ENCODE measurements at places on chromosomes 3 and 15.

GRCh38 chr15:99566157-99566897, 543 bp downstream of the MEF2A start:
- DNase-seq: peak; percentile 34

- no peak for DNase-seq
These were observed 12.3 kb downstream of the IQCH start for GRCh38 chr15:67266870-67267269.

DNA sequence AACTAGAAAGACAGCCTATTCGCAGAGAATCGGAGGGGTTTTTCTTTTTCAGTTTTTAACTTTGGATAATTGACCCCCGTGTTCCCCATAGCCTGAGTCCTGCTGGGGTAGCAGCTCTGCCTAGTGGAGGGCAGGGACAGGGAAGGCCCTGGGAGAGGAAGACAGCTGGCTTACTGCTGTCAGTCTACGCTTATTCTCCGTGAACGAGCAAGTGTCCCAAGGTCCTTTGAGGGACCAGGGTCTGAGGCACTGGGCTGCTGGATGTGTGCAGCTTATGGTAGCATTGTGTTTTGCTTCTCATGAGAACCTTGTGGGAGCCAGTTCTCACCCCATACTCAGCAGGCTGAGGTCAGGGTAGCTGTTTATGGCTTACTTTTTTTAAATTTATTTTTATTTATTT, 3.0 kb downstream of the LIMD1 start:
- DNase-seq: no peak

DNA sequence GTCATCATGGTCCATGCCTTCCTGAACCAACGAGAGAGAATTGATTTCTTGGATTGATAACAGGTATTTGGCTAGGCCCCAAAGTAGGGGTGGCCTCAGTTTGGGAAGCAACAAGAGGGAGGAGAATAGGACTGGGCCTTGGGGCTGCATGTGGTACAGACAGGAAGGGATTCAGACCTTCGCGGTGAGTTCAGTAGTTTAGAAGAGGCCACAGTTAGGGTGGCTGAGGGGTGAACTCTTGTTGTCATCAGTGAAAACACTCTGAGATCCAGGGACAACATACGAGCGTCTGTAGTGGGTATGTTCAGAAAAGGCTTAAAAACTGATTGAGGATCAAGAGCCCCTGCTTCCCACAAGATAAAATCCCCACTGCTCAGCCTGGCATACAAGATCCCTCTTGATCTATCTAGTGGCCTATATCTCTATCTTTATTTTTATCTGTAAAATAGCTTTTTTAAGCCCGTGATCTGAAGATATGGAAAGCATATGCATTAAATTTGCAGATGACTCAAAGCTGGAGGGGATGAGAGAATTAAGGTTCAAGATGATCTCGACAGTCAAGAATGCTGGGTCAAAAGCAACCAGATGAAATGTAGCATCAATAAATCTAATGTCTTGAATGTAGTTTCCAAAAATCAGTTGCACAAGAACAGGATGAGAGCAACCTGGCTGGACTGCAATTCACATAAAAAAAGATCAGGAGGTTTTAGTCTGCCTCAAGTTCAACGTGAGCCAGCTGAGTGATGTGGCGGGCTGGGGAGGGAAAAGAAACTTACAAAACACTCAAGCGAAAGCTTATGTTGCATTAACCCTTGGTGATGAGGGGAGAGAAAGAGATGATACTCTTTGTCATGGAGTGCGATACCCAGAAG, 221.1 kb upstream of the TLE3 start:
- DNase-seq: peak; percentile 11

DNA sequence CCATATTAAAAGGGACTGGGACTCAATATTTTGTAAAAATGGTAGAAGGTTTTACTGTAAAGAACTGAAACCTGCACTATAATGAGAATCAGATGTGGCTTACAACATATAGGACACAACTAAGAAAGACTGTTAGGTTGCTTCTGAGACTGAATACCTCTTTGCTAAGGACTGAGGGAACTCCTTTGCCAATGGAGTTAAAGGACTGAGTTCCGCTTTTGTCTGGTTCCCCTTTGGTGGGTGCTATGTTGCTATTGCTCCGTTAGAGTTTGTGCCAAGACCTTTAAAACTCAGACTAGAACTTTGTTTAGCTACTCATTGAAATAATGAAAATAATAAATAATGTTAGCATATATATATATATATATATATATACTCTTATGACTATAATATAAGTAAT, 147.8 kb upstream of the KCNMB2 start:
- no peak for DNase-seq

DNA sequence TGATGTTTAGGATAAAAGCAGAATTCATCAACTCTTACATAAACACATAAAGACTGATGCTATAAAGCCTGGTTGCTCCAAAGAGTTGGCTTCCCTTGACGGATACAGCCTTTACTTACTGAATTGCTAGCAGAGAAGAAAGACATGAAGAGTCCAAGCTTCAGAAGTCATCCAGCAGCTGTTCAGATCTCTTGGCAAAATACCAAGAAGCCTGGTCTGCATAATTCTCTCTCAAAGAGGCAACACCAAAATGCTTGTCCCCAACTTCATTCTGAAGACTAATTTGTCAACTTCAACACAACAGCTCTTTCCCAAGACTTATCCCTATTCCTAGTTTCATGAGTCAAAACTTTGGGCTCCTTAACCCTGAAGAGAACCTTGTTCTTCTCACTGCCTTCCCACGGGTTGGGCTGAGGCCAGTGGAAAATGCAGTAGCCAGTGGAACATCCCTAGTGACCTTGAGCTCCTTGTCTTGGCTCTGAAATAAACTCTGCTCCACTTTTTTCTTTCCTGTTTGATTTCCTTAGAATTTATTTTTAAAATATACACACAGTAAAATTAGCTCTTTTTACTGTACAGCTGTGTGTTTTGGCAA, 119.2 kb upstream of the THBS1 start:
- no peak for DNase-seq

GRCh38 chr3:104988496-104988895, 378.2 kb upstream of the ALCAM start:
- DNase-seq: no peak

DNA sequence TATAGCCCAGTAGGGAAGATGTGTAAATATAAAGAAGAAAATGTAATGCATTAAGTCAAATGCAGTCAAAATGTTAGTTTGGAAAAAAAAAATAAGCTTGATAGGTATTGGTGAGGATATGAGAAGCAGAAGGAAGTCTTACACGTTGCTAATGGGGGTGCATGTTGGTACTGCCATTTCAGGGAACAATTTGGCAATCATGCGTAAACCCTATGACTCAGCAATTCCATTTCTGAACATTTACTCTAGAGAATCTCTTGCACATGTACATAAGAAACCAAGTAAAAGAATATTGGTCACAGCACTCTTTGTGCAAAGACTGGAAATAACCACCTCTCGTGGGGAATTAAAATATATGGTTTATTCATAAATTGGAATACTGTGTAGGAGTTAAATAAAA, 35.5 kb upstream of the TIMP4 start:
- DNase-seq: peak; percentile 88

- no peak for DNase-seq
These were observed 281.9 kb upstream of the LRRFIP2 start for GRCh38 chr3:37456270-37456708.

DNA sequence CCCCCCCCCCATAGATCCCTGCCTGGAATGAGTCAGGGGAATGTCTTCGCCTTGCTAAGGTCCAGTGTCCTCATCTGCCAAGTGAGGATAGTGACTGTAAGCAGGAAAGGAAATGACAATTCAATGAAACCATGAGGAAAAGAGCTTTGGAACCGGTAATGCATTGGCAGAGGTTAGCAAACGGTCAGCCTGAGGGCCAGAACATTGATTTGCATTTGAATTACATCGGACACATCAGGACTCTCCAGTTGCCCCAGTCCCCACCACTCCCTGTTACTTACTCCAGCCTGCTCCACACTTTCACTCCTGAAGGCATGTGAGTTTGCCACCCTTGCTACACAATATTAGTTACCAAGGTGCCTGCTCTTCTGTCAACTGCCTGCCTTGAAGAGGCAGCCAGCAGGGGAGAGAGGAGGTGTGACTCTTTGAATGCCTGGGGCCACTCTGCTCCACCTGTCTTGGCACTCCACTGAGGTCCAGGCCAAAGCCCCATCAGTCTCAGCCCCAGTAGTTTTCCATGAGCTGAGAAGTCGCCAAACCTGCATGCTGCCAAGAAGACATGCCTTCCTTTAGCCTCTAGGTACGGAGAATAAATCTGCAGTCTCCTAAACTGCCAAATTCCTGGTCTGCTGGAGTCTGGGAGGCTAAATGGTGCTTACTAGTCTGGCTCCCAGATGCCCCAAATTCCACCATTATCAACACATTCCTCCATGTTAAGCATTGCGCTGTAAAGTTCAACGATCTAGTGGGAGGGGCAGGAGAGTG, 191.7 kb upstream of the TLE3 start:
- peak; percentile 86 for DNase-seq

GRCh38 chr3:32531010-32531647, 28.5 kb upstream of the CMTM6 start:
- DNase-seq: no peak

DNA sequence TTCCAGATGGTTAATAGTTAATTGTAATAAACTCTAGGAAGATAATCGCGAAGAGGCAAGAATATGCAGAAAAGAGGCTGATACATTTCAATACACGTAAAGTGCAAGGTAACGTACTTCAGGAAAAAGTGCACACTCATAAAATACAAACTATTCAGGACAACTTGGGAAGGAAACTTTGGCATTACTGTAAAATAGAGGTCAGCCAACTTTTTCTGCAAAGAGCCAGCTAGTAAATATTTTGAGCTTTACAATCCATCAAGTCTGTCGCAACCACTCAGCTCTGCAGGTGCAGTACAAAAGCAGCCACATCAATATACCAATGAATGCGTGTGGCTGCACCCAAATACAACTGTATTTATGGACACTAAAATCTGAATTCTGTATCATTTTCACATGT, 51.6 kb upstream of the THUMPD3 start:
- no peak for DNase-seq

- DNase-seq: no peak
These were observed 27.3 kb downstream of the PARP16 start for GRCh38 chr15:65259367-65259797.

GRCh38 chr3:124981472-124981871, 46.9 kb upstream of the MUC13 start:
- no peak for DNase-seq

GRCh38 chr3:48426944-48427629, 2.8 kb downstream of the PLXNB1 start:
- no peak for DNase-seq

- DNase-seq: no peak
These were observed 2.1 kb downstream of the CHST13 start for GRCh38 chr3:126525853-126526667.

DNA sequence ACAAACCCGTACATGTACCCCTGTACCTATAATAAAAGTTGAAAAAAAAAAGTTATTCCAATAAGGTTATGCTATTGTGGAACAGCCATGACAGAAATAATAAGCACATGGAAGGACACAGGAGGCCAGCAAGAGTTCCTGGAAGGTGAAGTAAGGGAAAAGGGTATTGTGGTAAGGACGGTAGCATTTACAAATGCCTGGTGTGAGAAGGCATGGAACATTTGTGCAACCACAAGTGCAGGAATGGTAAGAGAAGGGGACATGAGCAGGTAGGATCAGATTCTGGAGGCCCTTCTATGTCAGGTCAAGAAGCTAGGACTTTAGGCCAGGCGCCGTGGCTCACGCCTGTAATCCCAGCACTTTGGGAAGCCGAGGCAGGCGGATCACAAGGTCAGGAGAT, 82.5 kb downstream of the PPP2R3A start:
- no peak for DNase-seq

- no peak for DNase-seq
These were observed 89.4 kb downstream of the KCNAB1 start for GRCh38 chr3:156209631-156210335.

GRCh38 chr3:113234028-113234427, 22.7 kb downstream of the BOC start:
- DNase-seq: no peak

DNA sequence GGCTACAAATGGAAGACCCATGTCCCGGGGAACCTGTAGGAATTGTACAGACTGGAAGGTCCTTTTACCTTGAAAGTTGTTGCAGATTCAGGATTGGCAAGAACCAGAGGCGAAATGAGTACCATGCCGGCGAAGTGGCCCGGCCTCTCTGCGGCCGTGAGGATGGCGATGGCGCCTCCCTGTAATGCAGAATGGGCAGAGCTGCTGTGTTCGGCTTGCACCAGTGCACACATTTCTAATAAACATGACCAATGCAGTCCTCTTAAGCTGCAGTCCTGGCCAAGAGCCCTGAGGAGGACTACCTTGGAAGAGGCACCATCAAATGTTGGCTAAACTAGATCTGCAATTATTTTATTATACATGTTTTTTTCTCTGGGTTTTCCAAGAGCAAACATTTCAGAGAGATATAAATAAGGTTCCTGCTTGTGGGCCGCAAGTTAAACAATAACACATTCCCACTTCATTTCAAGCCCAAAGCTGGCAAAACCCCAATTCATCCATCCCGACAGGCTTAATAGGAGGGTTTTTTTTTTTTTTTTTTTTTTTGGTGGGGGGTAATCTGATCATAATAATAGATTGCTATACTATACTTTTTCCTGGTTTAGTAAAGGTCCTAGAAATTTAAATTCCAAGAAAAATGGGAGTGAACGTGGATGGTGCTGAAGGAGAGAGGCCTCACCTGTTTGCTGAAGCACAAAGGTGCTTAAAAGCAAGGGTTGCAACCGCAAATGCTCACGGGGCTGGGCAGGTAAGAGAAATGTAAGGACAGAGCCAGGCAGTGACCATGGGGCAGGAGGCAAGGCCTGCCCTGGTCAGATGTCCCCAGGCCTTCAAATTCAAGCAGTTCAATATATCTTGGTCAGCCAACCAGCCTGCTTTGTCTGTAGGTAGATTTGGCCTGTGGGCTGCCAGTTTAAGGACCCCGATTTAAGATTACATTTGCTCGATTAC, 48.5 kb downstream of the ABTB1 start:
- no peak for DNase-seq

DNA sequence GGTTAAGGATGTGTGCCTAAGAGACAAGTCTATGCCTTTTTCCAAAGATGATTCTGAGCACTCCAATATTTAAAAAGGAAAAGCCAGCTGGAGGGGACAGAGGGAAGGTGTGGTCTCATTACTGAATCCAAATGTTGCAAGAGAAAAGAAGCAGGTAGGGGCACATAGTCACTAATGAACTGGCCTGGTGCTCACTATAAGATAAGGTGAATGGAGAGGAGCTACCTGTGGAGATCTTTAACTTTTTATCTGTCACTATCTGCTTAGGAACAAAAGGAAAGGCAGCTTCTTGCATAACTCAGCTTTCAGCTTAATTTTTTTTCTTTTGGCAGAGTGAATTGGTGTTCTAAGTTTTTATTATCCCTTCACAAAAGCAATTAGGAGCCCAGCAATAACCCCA, 69.1 kb downstream of the RPN1 start:
- DNase-seq: no peak

DNA sequence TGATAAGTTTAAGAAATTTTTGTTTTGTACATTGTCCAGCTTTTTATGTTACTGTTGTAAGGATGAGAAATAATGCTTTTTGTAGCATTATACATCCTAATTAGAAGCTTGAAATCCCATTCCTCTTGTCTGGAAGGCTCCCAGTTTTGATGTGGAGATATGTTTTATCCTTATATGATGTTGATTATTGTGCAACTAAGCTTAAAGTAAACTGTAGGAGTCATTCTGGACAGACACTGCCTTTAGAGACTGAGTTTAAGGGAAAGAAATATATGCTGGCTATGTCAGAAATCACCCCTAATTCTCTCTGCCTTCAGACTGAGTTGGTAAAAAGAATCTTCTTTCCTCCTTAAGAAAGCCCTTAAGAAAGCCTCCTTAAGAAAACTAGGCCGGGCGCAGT, 670.4 kb downstream of the ZPLD1 start:
- no peak for DNase-seq

GRCh38 chr15:26050984-26051383, 187.9 kb upstream of the ATP10A start:
- no peak for DNase-seq
